ENCODE measurements at places on chromosomes 7 and 10. TPM values are rescaled to one million over a fixed set of nuclear protein-coding genes. Genes with fewer than 3 reads are reported as not detected.

The TMUB1 gene
- 9.7 TPM for total RNA-seq

The CFAP46 gene
- 0.53 TPM for total RNA-seq

The KCND2 gene
- total RNA-seq: 5.9 TPM

The C10orf53 gene
- not detected for total RNA-seq

The NPFFR1 gene
- 0.05 TPM for total RNA-seq

DNA sequence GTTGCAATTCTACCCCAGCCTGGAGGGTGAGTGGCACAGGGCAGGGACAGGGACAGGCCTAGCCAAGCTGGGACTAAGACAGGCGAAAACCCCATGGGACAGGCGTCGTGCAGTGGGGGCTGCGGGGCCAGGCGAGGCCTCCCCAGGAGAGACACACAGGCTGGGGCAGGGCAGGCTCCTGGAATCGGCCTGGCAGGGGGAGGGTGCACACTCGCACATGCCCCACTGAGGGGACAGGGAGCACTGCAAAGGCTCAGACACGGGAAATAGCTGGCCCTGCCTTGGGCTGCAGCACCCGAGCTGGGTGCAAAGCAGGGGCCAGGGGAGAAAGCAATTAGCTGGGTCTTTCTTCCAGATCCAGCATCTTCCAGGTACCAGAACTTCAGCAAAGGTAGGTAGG, 10.4 kb downstream of the LAT2 start:
- DNase-seq: no peak

- DNase-seq: no peak
These were observed 567.5 kb downstream of the POM121L12 start for GRCh38 chr7:53602817-53603418.

GRCh38 chr10:111873041-111873440, 310.5 kb downstream of the GPAM start:
- no peak for DNase-seq

DNA sequence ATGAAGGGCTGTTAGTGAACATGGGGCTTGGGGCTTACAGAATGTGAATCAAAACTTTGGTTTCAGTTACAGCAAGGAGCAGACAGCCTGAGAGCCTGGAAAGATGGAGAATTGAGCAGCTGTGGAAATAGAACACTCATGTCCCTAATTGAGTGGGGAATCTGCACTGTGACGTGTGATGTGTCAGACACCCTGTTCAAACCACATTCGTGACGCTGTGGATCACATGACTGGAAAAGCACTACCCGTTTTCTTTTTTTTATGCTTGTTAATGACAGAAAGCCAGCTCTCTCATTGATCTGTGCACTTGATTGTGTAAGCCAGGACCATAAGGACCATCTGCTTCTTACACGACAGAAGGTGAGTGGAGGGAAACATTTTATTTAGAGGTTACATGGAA, 15.1 kb upstream of the TBX20 start:
- DNase-seq: no peak

DNA sequence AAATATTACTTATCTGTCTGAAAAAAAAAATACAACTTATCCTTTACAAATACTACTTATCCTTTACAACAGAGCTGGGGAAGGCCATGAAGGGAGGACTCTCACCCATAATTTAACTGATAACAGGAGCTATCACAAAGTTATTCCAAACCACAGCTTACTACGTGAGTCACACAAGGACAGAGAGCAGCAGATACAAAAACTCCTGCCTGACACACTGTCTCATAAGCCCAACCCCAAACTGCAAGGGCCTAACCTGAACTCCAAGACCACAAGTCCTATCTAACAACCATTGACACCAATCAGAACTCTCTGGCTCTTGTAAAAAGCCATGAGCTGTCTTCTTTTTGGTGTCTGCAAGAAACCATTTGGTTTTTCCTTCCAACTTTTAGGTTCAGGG, 28.5 kb upstream of the CXCL12 start:
- DNase-seq: no peak

DNA sequence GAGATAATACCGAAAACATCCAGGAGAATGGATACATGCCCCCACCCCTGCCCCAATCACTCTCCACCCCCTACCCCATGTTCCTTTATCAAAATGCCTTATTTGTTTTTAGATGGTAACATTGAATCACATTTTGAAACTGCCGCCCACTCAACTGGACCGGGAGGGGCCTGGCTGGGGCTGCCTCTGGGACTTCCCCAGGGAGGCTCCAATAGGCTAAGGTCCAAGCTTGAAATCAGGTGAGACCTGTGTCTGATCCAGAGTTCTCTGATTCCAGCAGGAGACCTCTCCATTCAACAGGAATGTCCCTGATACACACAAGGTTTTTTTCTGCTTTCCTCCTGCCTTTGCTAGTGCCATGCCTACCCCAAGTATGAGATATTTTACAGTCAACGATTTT, 43.8 kb upstream of the ACSL5 start:
- no peak for DNase-seq

GRCh38 chr10:90644165-90644564, 213.7 kb downstream of the HTR7 start:
- no peak for DNase-seq

All from urinary bladder (tissue), 4 donors.